ENCODE measurements at places on chromosomes 7 and 10. TPM values are rescaled to one million over a fixed set of nuclear protein-coding genes. Genes with fewer than 3 reads are reported as not detected.

Gene PLCE1
- total RNA-seq = 0.23 TPM

Gene BTRC
- total RNA-seq = 25.2 TPM

Gene TEX47
- not detected for total RNA-seq

Gene TMEM178B
- 0.02 TPM for total RNA-seq

Gene WNT2
- total RNA-seq = not detected

Gene SPDYE3
- total RNA-seq = not detected

GRCh38 chr10:12181065-12181775, 14.5 kb downstream of the NUDT5 start:
- DNase-seq = peak; percentile 6

DNA sequence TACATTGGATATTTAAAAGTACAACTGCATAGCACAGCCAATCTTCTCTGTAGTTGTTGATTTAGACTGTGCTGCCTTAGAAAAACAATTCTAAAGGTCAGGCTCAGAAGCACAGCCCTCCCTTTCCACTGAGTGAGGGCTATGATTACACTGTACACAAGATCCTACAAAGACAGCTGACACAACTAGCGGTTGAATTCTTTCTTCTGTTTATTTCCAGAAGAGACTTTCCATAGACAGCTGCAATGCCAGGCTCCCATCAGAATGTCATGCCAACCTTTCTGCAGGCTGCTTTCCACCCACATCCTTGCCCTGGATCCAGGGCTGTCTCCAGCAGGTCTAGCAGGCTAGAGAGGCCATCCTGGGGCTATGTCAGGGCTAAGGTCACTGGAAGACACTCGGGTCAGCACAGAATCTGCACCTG, 39.3 kb downstream of the FAM13C start:
- no peak for DNase-seq

- DNase-seq = no peak
Observed at GRCh38 chr7:158098125-158099030, 489.2 kb downstream of the PTPRN2 start.

GRCh38 chr10:119313644-119314043, 106.3 kb downstream of the GRK5 start:
- no peak for DNase-seq

DNA sequence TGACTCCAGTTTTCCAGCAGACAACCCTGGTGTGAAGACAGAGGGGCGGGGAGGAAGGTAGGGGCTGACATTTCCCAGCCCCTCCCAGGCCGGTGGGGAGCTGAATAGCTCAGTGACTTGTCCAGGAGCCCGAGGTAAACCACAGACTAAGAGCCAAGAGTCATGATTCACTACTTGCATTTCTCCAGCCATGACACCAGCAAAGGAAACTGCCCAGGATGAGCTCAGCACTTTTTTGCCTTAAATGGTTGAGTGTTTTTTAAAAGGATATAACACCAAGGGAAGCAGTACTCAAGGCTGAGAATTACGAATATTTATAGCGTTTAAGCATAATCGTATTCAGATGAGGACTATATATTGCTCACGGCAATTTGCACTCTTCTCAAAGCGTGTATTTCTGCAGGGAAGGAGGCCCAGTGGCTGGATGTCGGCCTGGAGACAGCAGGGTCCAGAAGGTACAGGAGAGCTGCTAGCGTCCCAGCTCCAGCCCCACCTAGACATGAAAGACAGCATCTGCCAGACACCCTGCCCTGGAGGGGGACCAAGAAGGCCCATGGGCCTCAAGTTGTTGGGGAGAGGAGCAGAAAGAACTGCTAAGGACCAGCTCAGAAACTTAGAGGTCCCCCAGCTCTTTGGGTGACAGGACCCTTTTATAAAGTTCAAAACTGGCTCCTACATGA, 141.4 kb downstream of the GRID1 start:
- DNase-seq = peak; percentile 62

GRCh38 chr7:128906001-128906765, 4.3 kb downstream of the KCP start:
- no peak for DNase-seq

GRCh38 chr7:130227883-130228575, 20.4 kb downstream of the SSMEM1 start:
- no peak for DNase-seq

DNA sequence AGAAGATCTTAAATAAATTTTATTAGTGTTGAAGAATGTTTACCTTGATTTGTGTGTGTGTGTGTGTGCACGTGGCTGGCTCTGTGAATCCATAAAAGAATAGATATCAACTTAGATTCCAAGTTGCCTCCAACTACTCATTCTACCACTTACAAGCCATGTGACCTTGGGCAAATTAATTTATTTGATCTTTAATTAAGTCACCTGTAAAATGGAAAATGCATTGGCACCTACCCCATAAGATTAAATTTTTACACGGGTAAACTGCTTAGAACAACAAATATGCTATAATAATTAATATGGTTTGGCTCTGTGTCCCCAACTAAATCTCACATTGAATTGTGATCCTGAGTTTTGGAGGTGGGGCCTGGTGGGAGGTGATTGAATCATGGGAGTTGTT, 604.9 kb upstream of the NRG3 start:
- DNase-seq = no peak

DNA sequence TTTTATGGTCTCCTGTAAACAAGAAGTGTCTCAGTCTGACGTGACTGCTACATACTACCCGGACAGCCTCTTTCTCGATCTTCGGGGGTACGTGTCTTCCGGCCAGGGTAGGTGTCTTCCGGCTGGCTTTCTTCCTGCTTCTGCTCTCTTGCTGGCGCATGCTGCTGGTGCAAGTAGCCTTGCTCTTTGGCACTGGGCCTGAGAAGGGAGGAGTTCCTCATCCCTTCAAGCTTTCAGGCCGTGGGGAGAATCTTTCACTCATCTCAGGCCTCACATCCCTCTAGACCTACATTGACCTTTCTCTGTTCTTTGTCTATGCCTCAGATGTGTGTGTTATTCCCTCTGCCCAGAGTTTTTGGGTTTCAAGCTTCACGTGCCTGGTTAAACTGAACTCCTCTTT, 130.4 kb downstream of the JCAD start:
- DNase-seq = no peak

- DNase-seq = no peak
Observed at GRCh38 chr7:151740081-151740851, 136.6 kb downstream of the PRKAG2 start.

DNA sequence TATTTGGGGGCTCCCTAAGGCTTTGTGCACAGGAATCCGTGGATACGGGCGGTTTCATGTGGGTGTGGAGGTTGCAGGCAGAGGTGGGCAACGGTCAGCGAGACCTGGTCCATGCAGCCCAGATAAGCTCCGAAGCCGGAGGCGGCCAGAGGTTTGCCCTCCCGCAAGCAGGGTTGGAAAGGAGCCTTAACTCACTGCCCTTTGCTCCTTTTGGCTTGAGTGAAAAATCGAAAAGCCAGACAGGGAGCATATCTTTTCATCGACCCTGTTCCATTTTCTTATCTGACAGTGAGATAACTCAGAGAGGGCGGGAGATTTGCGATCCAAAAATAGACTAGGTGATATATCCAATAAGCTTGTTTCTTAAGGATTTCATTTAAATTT, 1.5 kb downstream of the GRM3 start:
- no peak for DNase-seq

- DNase-seq = no peak
Observed at GRCh38 chr7:81710751-81711150, 59.1 kb downstream of the HGF start.

DNA sequence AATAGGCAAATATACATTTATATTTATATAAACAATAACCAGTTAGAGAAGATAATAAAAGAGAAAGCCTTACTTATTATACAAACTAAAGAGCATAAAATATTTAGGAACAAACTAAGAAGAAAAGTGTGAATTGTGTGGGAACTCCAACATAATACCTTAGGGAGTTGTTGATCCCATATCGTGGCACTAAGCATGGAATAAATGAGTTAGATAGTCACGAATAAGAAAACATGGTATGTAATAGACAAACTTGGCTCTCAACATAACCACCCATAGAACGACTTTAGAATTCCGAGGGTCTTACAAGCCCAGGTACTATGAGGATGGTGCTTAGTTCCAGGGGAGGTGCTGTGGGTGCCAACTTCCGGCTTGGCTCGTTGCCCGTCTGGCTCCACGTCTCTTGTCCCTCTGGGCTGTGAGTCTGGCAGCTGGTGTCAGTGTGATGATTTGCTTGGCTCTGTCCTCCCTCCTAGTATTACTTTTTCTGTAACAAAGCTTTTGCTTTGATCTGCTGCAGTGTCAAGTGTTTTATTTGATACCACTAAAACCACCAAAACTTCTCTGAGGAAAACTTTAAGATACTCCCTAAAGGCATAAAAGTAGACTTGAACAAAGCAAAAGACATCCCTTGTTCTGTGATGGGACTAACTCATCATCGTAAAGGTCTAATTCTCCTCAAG, 9.5 kb upstream of the RBM20 start:
- peak; percentile 47 for DNase-seq

DNA sequence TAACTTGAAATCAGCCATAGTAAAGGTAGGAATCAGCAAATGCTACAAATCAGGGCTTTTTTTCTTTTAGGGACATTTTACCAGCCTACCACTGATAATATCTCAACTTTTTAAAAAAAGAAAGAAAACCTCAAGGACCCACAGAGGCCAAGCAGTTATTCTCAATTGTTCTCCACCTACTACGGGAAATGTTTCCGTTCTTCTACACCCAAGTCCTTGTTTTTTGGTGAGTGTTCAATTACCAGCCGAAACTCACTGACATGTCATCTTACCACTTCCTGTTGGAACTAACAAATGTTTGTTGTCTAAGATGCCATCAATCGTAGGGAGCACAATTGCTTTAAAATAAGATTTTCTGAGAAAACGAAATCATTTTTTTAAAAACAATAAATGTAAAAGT, 50.2 kb upstream of the CDK1 start:
- DNase-seq = peak; percentile 15

DNA sequence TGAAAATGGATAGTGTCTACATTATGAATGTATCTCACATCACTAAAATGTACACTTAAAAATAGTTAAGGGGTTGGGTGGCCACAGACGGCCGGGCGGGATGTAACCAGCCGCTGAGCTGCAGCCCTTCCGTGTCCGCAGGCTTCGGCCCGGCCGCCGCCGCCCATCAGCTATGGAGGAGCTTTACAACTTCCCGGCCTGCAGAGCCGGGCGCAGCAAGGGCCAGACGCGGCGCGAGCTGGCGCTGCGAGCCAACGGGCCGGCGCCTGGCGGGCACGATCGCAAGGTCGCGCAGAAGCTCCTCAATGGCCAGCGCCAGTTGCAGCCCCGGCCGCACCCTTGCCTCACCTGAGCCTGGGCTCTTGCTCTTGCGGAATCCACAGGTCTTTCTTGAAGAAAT, 69.1 kb downstream of the KMT2C start:
- DNase-seq = no peak

GRCh38 chr10:89793649-89794254, 92.4 kb downstream of the KIF20B start:
- DNase-seq = peak; percentile 81

DNA sequence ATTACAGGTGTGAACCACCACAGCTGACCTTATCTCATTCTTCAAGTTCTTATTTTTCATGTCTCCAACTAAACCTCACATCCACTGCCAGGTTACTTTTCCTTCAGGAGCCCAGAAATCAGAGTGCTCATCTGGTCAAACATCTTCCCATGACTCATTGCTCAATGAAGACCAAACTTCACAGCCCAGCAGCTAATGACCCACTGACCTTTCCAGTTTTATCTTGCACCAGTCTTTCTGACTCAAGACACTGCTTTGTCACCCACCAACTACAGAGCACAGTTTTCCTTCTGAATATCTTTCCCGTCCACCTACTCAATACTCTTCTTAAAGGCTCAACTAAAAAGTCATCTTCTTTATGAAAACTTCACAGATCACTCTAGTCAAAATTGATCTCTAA, 245.1 kb downstream of the CHCHD3 start:
- DNase-seq = peak; percentile 6

DNA sequence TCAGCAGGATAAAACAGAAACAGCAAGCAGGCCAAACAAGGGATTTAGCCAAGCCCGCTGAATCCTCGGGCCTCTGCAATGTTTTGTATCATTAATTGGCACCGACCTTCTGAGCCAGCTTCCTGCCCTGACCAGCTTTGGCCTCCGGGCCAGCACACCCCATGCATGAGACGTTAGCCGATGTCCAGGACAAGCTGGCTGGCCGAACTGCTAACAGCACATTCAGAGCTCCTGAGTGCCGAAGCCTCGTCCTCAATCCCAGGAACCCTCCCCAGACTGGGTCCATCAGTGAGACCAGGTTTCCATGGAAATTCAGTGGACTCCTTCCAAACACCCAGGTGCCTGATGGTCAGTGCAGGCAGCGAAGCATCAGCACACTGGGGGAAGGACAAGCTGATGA, 134.3 kb upstream of the PFKP start:
- no peak for DNase-seq

GRCh38 chr7:22723181-22723601, 3.8 kb upstream of the IL6 start:
- DNase-seq = no peak

DNA sequence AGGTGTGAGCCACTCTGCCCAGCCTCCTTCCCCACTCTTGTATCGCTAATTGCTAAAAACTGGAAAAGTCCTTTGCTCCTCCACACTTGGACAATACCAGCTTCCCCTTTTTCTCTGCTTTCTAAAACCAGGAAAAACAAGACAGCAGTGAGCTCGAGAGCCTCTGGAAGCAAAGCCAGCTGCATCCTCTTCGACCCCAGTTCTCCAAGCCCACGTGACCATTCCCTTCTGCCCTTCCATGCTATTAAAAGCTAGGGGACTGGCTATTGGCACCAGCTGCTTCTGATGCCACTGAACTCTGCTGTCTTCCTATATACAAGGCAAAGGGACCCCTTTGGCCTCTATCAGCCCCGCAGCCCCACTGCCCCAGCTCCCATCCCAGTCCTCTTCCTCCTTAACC, 92.2 kb downstream of the SPDYE5 start:
- no peak for DNase-seq

DNA sequence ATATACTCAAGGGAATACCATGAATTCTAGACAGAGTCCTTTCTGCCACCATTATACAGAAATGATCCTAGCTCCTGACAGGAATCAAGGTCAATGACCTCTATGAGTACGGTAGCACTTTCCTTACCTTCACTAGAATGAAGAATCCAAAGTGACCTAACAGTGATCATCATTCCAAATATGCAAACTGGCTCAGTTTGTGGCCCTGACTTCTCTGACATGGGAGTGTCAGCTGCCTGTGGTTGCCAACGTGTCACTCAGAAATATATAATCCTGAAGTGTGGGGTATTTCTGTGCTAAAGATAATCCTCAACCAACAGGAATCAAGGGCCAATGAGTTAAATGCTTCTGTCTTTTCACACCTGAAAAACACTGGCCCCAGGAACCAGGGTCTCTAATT, 45.7 kb downstream of the COPG2 start:
- DNase-seq = no peak

- no peak for DNase-seq
Observed at GRCh38 chr7:30980194-30980593, 16.4 kb downstream of the GHRHR start.

DNA sequence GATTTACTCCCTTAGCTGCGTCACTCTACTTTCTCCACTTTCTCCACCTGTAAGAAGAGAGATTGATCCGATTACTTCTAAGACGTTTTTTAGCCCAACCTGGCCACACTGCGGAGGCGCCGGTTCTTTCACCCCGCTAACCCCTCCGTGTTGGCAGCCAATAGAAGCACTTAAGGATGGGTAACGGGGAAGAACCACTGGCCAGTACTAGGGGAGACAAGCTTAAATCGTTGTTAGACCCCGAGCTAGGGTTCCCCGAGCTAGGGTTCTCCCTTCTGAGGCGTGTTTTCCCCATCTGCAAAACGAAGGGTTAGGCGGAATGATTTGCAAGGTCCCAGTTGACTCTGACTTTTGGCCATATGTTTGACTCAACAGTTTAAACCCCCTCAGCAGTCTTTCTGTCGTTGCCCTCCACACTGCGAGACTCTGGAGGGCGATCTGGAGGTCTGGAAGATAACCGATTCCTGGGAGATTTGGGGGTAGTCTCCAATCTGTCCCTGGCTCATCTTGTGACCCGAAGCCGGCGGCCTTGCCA, 644 bp downstream of the UMAD1 start:
- DNase-seq = no peak
